ENCODE measurements at places on chromosomes 13 and 19.

- DNase-seq: no peak
Measured at GRCh38 chr19:10173527-10173926, 21.2 kb downstream of the DNMT1 start.

- no peak for DNase-seq
Measured at GRCh38 chr19:4388337-4389063, 11.8 kb downstream of the SH3GL1 start.

DNA sequence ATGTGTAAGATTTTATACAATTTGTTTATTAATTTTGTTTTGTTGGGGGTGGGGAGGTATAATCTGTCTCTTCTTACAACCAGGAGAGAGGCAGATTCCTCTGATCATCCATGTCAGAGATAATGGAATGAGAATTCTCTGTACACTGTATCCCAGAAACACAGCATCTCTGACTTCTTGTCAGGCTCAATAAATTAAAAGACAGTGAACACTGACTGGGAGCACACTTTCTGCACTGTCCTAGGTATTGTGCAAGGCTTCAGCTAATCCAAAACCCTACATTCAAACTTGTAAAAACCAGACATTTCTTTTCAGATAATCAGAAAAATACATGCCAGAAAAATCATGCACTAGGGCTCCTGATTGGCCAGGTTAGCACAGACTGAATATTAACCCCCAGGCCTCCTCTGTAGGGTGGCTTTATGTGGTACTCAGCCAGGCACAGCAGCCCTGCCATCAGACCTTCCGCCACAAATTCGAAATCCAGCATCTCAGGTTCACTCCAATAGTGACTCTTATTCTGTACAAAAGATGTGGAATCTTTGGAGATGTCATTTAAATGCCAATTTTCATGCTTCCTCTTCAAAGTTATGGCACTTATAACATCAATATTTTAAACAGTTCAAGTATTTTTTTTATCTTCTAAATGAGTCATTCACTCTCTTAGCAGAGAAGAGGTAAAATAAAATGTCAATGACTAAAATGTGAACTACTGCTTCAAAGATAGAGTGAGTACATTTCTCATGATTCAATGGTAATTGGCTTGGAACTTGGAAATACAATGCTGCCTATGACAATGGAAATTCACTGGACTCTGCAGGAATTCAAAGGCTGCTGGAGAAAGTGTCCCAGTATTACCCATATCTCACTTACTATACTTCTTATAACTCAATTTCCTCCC is 211.5 kb downstream of the KLF12 start:
- no peak for DNase-seq

DNA sequence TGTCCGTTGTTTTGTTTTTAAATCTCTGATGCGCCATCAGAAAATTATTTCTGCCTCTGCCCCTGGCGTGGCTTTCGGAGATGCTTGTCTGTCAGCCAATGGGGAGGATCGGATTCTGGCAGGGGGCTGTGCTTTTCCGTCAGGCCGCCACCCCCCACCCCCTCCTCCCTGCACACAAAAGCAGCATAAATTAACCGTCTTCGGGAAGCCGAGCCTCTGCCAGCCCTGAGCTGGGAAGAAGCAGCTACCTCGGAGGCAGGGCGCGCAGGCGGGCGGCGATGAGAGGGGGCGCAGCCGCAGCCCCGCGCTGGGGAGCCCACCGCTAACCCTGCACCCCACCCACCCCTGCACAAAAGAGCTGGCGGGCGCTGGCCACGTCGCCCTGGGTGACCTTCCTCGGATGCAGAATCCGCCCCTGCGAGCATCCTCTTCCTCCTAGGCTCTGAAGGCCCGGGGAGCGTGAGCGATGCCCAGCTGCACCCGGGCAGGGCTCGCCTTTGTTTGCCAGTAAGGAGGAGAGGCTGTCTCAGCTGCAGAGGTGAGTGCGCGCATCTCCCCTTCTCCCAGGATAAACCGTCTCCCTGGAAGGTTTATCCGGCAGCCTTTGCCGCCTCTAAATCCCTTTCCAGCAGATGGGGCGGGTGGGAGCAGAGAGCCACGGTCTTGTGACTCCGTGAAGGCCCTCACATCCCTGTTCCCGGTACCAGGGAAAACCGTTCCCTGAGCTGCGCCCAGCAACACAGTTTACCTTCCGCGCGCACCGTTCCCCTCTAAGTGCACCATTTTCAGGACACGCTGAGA is at the start of gene ATCAY:
TSS of gene ATCAY (plus strand) at position 215 of the 801 bp plus-strand sequence. CDS start 5,083 bp downstream, outside the sequence.
- no peak for DNase-seq

DNA sequence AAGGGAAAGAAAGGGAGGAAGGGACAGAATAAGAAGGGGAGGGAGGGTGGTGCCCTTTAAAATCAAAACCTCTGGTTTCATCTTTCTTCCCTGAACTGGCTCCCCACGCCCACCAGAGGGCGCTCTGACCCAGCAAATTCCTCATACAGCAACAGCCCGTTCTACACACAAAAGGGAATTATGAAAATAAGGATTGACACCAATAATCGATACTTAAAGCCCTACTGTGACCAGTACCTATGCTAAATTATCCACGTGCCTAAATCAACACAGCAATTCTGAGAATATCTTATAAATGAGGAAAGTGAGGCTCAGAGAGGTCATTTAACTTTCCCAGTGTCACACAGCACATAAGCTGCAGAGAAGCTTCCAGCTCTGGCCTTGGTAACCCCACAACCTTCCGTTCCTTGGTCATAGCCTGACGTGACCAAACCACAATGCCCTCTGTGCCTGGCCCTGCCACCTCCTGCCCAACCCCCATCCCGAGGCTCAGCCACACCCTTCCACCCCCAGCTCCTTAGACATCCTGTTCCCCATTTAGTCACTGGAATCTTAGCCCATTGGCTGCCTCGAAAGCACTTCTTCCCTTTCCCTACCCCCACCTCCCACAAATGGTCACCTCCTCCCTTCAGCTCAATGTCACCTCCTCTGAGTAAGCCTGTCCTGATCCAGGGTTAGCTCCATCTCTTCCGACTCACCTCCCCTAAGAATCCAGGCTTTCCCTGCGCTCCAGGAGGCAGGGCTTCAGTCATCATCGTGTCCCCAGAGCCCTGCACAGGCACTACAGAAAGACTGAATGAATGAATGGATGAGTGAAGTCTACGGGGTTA is 34.2 kb upstream of the PNMA8B start:
- peak; percentile 44 for DNase-seq

DNA sequence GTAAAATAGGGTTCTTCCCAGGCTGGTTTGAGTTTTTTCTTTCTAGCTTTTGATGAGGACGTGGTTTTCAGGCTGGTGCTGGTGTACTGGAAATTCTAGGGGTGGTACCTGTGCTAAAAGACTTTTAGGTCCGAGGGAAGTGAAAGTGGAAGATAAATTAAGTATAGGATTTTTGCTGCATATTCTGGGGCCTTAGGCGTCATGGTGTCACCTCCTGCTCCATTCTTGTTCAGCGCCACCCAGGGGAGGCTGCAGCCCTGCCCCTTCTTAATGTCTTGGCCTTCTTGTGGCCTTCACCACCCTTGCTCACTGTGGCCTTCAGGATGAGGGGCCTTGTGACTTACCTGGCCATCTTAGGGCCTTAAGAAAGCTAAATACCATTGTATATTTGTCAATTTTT is 12.4 kb downstream of the ZNF552 start:
- no peak for DNase-seq

GRCh38 chr13:21580736-21581135 is 23.2 kb downstream of the MICU2 start:
- DNase-seq: no peak

DNA sequence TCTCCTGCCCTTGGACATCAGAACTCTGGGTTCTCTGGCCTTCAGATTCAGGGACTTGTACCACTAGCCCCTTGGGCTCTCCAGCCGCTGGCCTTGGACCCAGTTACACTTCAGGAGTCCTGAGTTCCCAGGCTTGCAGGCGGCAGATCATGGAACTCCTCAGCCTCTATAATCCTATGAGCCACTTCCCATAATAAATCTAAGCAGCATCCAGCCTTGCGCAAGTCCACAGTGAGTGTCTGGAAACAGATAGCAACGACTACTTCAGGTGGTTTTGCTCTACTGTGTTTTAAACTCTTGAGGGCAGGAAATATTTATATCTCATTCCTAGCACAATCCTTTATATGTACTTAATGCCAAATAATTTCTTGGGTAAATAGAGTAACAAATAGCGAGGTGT is 92.3 kb downstream of the COL4A1 start:
- no peak for DNase-seq

DNA sequence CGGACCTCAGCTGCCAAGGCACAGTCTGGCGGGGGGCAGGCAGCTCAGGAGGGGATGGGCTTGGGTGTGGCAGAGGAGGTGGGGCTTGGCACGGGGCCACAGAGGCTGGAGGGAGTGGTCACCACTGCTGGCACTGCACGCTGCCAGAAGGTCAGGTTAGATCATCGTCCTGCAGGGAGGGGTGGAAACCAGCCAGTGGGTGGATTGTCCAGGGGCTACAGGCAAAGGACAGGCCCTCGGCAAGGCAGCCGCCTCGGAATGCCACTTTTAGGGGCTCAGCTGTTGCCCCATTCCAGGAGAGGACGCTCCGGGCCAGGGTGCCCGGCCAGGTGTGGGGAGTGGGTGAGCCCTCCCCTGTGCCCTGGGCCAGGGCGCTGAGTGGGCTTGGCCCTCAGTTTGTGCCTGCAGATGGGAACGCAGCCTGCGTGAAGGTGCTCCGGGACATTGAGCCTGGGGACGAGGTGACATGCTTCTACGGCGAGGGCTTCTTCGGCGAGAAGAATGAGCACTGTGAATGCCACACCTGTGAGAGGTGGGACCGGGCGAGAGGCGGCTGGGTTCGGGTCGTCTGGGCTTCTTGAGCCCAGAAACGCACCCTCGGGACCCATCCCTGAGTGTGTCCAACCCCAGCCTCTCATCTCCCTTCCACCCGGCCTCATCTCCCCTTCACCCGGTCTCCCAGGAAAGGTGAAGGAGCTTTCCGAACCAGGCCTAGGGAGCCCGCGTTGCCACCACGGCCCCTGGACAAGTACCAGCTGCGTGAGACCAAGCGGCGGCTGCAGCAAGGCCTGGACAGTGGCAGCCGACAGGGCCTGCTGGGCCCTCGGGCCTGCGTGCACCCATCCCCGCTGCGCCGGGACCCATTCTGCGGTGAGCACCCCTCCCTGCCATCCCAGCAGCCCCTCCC is 6.4 kb downstream of the KMT5C start:
- DNase-seq: peak; percentile 70

- no peak for DNase-seq
Measured at GRCh38 chr13:36673352-36673751, 468 bp upstream of the SERTM1 start.

GRCh38 chr19:39325778-39326665 is 5.4 kb upstream of the LRFN1 start:
- no peak for DNase-seq

- DNase-seq: no peak
Measured at GRCh38 chr19:10285393-10285792, 1.4 kb upstream of the ICAM4 start.

- no peak for DNase-seq
Measured at GRCh38 chr13:75870397-75870903, 234.3 kb downstream of the LMO7 start.
